ENCODE measurements at places on chromosomes 16 and 17. TPM values are rescaled to one million over a fixed set of nuclear protein-coding genes. Genes with fewer than 3 reads are reported as not detected.

The KRTAP2-1 gene
- total RNA-seq: not detected

The RAC3 gene
- 1.5 TPM for total RNA-seq

The TMEM204 gene
- total RNA-seq: 14.0 TPM

The PCGF2 gene
- total RNA-seq: 21.9 TPM

DNA sequence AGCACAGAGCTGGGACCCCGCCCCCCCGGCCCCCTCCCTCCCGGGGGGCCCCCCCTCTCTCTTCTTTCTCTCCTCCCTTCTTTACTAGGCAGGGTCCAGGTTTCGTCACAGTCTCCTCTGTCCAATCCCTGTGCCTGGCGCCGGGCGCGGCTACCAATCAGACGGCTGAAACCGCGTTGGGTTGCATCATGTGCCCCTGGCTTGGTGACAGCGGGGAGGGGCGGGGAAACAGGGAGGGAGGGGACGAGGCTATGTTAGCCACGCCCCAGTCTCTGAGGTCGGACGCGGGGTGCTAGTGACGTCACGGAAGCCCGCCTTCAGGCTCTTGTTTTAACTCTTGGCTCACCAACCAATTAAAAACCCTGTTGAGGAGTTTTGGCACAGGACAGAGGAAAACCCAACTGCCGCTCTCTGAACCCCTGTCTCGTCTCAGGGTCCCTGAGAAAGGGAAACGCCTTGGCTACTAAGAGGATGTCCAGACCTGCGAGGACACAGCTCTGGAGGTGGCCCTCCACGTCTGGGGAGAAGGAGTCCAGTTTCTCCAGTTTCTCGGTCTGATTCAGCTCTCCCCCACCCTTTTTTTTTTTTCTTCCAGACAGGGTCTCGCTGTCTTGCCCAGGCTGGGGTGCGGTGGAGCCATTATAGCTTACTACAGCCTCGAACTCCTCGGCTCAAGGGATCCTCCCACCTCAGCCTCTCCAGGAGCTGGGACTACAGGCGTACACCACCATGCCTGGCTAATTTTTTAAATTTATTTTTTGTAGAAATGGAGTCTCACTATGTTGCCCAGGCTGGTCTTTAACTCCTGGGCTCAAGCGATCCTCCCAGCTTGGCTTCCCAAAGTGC, 441 bp upstream of the PLEKHH3 start:
- peak; percentile 100 for DNase-seq

- peak; percentile 44 for DNase-seq
Observed at GRCh38 chr17:65455972-65456343, 105.5 kb downstream of the AXIN2 start.

- DNase-seq: no peak
Observed at GRCh38 chr17:50614471-50615051, 20.1 kb upstream of the ABCC3 start.
